Activated CD4-positive, alpha-beta T cell treated with anti-CD3 and anti-CD28 coated beads for 1 hour (primary cell): ENCODE measurements at places on chromosomes 16 and 17.

DNA sequence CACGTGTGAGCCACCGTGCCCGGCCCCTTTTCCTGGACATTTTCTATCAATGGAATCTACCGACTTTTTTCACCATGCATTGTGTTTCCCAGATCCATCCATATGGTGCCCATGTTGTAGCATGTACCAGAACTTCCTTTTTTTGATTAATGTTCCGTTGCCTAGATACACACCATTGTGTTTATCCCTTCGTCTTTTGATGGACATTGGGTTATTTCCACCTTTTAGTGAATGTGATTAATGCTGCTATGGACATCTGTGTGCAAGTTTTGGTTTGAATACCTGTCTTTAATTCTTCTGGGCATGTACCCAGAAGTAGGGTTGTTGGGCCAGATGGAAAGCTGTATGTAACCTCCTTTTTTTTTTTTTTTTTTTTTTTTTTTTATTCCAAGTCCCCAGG is 79.8 kb downstream of the NT5M start:
- DNase-seq, result no peak

DNA sequence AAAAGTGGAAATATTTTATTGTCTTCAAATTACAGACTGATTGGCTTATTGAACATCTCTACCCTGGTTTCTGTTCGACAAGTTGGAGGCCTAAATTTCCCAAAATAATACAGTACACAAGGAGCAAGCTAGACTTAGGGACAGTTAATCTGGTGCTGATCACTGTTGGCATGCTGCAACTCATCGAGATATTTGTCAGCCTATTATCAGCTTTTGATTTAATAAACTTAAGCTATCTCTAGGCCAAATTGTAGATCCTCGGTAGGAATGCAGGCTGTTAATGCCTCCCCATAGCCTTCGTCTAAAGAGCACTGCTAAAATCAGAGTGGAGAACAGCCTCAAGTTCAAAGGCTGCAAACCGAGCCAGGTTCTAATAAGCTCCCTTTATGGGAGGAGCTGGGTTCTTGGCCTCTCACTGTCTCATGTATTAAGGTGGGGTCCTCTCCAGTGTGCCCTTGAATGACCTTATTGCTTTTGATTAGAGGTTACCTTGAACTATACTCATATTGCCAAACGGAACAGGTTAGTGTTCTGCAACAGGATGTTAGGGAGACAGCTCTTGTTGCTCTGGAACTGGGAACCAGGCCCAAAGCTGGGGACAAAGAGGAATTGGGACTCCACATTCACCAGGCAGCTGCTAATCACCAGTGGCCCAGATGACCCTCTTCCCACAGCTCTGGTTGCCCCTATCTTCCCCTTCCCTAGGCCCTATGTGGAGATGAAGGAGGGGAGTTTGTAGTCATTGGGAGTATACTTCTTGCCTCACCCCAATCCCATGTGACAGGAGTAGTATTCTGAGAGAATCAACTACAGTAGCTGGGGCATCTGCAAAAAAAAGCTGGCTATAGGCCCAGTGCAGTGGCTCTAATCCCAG is 69.5 kb upstream of the NOL11 start:
- no peak for DNase-seq

GRCh38 chr17:65400701-65401100 is 160.7 kb downstream of the AXIN2 start:
- DNase-seq, result no peak

DNA sequence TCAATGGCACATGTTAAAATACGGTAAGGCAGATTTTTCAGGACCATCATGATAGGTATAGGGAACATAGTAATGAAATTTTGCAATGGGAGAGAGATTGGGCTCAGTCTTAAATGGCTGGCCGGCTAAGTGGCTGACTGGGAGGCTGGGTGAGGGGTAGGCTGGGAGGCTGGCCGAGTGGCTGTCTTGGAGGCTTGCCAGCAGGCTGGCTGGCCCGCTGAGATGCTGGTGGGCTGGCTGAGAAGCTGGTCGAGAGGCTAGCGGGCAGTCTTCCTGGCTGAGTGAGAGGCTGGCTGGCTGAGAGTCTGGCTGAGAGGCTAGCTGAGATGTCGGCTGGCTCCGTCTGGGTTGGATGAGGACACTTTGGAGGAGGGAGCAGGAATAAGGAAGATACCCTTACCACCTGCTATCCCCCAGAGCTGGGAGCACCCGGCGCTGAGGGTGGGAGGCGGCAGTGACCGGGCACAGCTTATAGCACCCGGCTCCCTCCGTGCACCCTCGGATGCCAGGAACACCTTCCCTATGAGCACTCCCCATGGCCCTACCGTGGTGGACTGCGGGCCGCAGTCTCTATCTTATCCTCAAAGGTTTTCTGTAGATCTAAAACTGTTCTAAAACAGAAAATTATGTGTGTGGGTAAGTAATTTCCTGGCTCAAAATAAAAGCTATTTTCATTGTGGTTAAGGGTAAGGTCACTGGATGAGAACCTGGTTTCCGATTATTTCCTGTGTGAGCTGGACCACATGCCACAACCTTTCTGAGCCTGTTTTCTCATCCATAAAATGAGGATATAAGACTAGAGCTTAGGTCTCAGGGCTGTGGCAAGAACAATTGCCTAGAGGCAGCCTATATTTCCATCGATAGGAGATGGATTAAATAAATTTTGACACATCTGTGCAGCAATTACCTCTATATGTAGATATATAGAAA is 34.5 kb upstream of the TMC5 start:
- DNase-seq, result no peak

DNA sequence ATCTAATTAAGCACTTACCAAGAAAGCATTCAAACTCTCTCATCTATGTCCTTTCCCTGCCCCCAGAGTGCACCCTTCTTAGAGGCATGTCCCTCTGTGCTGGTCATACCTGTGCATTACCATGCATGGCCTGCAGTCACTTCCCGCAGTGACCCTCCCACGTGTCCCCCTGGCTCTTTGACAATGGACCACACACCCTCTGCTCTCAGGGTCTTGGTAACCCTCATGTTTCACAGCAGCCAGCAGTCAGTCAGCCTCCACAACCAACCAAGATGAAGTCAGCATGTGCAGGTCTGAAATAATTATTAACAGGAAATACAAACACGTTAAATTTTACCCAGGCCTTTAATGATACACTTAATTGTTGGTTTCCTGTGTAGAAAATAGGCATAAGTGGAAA is 10.1 kb downstream of the KRT33A start:
- DNase-seq, result no peak

GRCh38 chr17:53724726-53725125 is 98.0 kb upstream of the KIF2B start:
- DNase-seq, result no peak

GRCh38 chr16:83397601-83398291 is 410.0 kb upstream of the HSBP1 start:
- no peak for DNase-seq

GRCh38 chr16:51545951-51546350 is 394.9 kb upstream of the SALL1 start:
- DNase-seq, result no peak

DNA sequence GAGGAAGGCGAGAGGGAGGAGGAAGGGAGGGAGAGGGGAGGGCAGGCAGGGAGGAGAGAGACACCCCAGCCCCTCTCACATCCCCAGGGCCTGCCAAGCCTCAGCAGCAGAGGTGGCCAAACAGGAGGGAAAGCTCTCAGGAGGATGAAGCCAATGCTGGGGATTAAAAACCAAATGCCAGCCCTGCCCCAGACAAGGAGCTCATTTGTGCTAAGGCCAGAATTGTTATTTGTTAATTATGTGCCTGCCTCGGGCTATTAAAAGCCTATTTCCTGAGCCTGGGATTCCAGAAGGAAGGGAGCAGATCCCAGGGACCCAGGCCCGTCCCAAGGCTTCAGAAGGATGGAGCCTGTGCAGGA is 27.9 kb upstream of the GINS2 start:
- DNase-seq, result no peak
